ENCODE measurements at places on chromosomes 7 and 10.

GRCh38 chr7:150399421-150400007 is 20.4 kb downstream of the ZNF775 start:
- no peak for DNase-seq

DNA sequence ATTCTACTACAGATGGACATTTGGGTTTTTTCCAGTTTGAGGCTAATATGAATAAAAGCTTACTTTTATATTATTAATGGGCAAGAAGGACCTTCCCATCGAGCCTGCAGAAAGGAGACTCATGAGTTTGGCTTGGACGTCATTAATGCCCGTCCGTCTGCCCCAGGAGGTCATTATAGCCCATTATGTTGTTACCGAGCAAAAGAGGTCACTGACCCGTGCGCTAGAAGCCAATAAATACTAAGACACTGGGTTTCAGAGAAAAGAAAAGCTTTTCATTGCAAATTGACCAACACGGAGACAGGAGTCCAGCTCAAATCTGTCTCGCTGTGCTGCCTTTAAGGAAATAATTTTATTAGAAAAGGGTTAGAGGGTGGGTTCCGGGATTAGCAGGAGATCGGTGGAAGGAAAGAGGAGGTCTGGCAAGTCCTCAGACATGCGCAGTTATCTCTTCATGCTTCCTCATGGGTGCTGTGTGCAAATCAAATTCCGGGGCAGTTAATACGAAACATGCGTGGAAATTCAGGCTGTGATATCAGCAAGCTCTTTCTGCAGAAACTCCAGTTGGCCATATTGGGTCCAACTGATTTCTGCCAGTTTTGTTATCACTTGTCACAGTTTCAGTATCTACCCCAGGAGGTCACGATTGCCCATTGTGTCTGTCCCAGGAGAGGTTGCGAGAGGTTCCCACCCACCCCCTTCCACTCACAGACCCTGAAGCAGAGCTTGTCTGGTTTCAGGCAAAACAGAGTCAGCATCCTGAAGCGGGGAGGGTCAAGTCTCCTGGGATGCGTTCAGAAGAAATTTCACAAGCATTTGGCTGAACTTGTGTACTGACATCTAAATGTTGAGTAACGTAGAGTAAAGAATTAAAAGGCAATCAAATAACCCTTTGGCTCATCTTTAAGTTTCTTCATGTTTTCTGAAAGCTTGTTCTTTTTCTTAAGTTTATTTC is 1.1 kb upstream of the GALNTL5 start:
- DNase-seq = no peak

DNA sequence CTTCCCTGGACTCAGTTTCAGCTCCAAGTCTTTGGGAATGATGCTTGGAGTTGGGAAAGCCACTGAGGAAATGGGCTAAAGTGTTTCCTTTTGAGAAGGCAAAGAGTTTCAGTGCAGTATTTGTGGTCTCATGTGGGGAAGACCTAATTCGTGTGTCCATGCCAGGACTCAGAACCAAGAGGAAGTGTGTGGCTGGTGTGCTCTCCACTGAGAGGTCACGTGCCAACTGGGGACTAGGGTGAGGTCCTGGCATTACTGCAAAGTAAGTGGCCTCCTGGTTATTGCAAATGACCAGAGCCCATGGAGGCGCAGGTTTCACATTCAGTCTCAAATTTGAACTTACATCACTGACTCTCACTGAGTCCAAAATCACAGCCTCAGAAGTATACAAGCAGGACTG is 48.6 kb upstream of the ITPRID1 start:
- no peak for DNase-seq

GRCh38 chr7:128420773-128421172 is 11.0 kb upstream of the IMPDH1 start:
- no peak for DNase-seq

DNA sequence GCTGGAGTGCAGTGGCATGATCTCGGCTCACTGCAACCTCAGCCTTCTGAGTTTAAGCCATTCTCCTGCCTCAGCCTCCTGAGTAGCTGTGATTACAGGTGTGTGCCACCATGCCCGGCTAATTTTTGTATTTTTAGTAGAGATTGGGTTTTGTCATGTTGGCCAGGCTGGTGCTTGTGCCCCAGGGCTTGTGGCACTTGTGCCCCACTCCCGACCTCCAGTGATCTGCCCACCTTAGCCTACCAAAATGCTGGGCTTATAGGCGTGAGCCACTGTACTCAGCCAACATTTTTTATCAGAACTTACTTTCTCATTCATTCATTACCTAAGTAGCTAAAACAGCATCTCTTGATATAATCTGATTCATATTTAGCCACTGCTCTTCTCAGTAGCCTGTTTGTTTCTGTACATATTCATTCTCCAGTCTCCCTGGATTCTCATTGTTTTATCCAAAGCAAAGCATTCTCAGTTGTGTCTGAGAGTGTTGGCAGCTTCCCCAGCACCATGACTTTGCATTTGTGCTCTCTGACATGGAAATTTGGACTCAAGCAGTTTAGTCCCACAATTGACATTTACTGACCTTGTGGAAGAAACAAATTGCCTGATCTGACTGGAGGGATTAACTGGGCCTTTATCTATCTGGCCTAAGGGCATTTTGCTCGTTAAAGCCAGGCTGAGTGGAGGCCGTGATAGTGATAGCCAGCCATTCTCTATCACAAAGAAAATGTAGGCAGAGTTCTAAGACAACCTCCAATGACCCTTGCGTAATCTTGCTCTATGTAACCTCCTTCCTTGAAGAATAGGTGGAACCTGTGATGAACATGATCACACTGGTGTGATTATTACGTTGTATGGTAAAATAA is 44.9 kb downstream of the AKR1B15 start:
- no peak for DNase-seq

GRCh38 chr10:11355592-11355991 is 255.9 kb downstream of the USP6NL start:
- DNase-seq = no peak
